ENCODE measurements at places on chromosomes 2 and 18.
A peak's percentile ranks its signal among the peaks of the same experiment; 100 is the strongest.

DNA sequence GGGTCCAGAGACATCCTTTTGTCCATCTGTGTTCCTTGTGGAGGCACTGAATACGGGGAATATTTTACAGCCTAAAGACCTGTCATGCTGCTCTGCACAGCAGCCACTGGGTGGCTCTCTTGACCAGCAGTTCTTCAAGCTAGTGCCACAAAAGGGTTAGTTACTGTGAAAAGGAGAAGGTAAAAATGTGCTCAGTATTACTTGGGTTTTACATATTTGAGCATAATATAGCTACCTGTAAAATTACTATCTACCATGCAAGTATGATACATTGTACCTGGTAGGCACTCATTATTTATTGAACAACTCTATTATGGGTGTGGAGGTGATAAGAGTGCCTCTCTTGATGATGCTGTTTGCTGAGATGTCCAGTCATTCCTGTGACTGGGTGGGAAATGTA lies 23.6 kb downstream of the FZD5 start:
- no peak overlapping the region for H3K27ac ChIP-seq
- no peaks in the 10 kb centered on the region for H3K27me3 ChIP-seq

- H3K27ac ChIP-seq: no peak overlapping the region
- H3K36me3 ChIP-seq: peaks cover 10% of the 10 kb centered on the region
- no peaks in the 10 kb centered on the region for H3K4me1 ChIP-seq
- DNase-seq: no peak
Observed at GRCh38 chr2:25229279-25230197, 61.2 kb upstream of the POMC start.

- no peak overlapping the region for H3K4me3 ChIP-seq
- no peak for DNase-seq
- no peaks in the 10 kb centered on the region for H3K36me3 ChIP-seq
- H3K27me3 ChIP-seq: peaks cover 2% of the 10 kb centered on the region
- peaks cover 3% of the 10 kb centered on the region for H3K4me1 ChIP-seq
Observed at GRCh38 chr2:158923180-158923594, 45.3 kb upstream of the TANC1 start.

- no peak overlapping the region for H3K27ac ChIP-seq
- DNase-seq: no peak
- H3K4me3 ChIP-seq: no peak overlapping the region
- H3K4me1 ChIP-seq: no peaks in the 10 kb centered on the region
- H3K36me3 ChIP-seq: no peaks in the 10 kb centered on the region
- H3K27me3 ChIP-seq: no peaks in the 10 kb centered on the region
Observed at GRCh38 chr2:104046466-104046865, 807.4 kb upstream of the POU3F3 start.

DNA sequence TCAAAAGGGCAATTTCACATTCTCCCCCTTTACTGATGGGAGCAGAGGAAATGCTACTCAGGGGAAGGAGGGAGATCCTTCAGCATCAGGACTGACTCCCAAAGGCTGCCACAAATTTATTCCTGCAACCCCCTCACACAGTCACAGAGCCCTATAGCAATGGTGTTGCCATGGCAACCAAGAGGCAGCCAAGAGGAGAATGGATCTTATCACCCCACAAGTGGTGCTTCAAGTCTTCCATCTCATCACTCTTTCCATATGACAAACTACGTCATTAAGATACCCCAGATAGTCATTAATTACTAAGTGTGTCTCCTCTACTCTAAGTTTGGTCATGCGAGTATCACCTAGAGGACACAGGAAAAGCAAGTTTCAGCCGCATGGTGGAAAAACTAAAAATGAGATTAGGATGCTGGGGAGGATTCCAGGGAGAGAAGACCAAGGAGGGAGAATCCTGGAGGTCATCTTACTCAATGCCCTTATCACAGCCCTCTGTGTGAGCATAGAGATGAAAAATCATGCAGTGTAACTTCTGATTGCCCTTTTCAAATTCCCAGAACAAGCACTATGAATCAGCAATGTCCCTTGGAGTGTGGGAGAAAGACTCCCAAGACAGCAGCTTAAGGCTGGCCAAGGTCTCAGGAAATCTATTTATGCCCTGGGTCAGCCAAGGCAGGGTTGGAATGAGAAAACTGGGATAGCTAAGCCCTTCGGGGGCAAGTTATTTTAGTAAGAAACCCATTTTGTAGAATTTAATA lies 885.7 kb upstream of the KLHL29 start:
- H3K27ac ChIP-seq: no peak overlapping the region
- H3K4me3 ChIP-seq: no peak overlapping the region
- DNase-seq: no peak
- no peaks in the 10 kb centered on the region for H3K36me3 ChIP-seq
- H3K27me3 ChIP-seq: no peaks in the 10 kb centered on the region

- H3K27me3 ChIP-seq: peaks cover 3% of the 10 kb centered on the region
- DNase-seq: no peak
Observed at GRCh38 chr2:169315357-169315756, 47.0 kb downstream of the LRP2 start.

GRCh38 chr2:174581491-174581890 lies 16.1 kb downstream of the WIPF1 start:
- H3K27me3 ChIP-seq: no peaks in the 10 kb centered on the region
- H3K36me3 ChIP-seq: peaks cover 32% of the 10 kb centered on the region
- H3K4me1 ChIP-seq: peaks cover 42% of the 10 kb centered on the region
- no peak for DNase-seq
- no peak overlapping the region for H3K4me3 ChIP-seq
- peak overlapping the region; percentile 89 for H3K27ac ChIP-seq
